ENCODE measurements at places on chromosomes 4 and X. TPM values are rescaled to one million over a fixed set of nuclear protein-coding genes. Genes with fewer than 3 reads are reported as not detected.

The CT45A3 gene
- total RNA-seq, result not detected

The IL2 gene
- total RNA-seq, result not detected

The PAGE4 gene
- total RNA-seq, result not detected

The PPP2R2C gene
- total RNA-seq, result not detected

The ITM2A gene
- total RNA-seq, result 6.3 TPM

The KLHL15 gene
- total RNA-seq, result 3.4 TPM

The MID1 gene
- 11.7 TPM for total RNA-seq

The FGF5 gene
- 5.8 TPM for total RNA-seq

The ADH1C gene
- total RNA-seq, result not detected

The UGT2B15 gene
- total RNA-seq, result not detected

The ARMCX1 gene
- total RNA-seq, result 15.5 TPM

The PNMA5 gene
- total RNA-seq, result not detected

The SOX3 gene
- not detected for total RNA-seq

The TMEM47 gene
- total RNA-seq, result 8.2 TPM

The GPR173 gene
- 2.2 TPM for total RNA-seq

The OTC gene
- total RNA-seq, result not detected

The PABPC5 gene
- 1.3 TPM for total RNA-seq

The GK2 gene
- total RNA-seq, result not detected

The UNC5C gene
- 0.72 TPM for total RNA-seq

The LRIT3 gene
- under 0.01 TPM for total RNA-seq

The TAF7L gene
- 1.3 TPM for total RNA-seq

All from epithelial cell of proximal tubule (primary cell).